ENCODE measurements at places on chromosomes 3 and 15. TPM values are rescaled to one million over a fixed set of nuclear protein-coding genes. Genes with fewer than 3 reads are reported as not detected.

Gene LMAN1L
- total RNA-seq, result not detected

Gene TTLL13
- not detected for total RNA-seq

Gene CYP1A2
- not detected for total RNA-seq

Gene RARRES1
- total RNA-seq, result not detected

Gene CAPN3
- total RNA-seq, result 0.59 TPM

Gene NR2E3
- 8.8 TPM for total RNA-seq

Gene TMEM44
- 8.0 TPM for total RNA-seq

Gene CHRD
- total RNA-seq, result 8.2 TPM

Gene NR1I2
- total RNA-seq, result not detected

Gene THRB
- total RNA-seq, result not detected

Measured in SJCRH30 (cell line).